T-helper 1 cell (primary cell): ENCODE measurements at places on chromosomes 6 and 20.

DNA sequence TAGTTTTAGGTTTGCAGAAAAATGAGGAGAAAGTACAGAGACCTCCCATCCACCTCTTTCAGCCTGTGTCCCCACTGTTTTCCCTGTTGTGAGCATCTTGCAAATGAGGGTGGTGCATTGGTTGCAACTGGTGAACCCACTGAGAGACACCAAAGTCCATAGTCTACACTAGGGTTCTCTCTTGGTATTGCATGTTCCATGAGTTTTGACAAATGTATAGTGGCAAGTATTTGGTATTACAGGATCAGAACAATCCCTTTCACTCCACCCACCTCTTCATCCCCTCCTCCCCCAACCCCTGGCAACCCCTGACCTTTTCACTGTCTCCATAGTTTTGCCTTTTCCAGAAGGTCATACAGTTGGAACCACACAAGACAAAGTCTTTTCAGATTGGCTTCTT lies 20.1 kb downstream of the ZNF831 start:
- DNase-seq = no peak

GRCh38 chr6:133966654-133967329 lies 13.8 kb downstream of the TBPL1 start:
- DNase-seq = no peak

GRCh38 chr6:23441808-23442461 lies 684.1 kb upstream of the NRSN1 start:
- no peak for DNase-seq

DNA sequence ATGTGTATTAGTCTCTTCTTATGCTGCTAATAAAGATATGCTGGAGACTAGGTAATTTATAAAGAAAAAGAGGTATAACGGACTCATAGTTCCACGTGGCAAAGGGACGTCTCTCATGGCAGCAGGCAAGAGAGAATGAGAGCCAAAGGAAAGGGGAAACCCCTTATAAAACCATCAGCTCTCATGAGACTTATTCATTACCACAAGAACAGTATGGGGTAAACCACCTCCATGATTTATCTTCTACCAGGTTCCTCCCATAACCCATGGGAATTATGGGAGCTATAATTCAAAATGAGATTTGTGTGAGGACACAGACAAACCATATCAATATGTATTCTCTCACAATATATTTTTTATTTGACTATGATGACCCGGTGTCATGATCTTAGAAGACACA lies 109.1 kb downstream of the UTRN start:
- no peak for DNase-seq

GRCh38 chr6:72132851-72133250 lies 246.5 kb downstream of the RIMS1 start:
- no peak for DNase-seq
